Stimulated activated CD4-positive, alpha-beta T cell treated with anti-CD3 and anti-CD28 coated beads, Interleukin-1b, Interleukin-23, amount 100 ng/mL, for 4 hours (primary cell): ENCODE measurements at places on chromosomes 5 and 9.

DNA sequence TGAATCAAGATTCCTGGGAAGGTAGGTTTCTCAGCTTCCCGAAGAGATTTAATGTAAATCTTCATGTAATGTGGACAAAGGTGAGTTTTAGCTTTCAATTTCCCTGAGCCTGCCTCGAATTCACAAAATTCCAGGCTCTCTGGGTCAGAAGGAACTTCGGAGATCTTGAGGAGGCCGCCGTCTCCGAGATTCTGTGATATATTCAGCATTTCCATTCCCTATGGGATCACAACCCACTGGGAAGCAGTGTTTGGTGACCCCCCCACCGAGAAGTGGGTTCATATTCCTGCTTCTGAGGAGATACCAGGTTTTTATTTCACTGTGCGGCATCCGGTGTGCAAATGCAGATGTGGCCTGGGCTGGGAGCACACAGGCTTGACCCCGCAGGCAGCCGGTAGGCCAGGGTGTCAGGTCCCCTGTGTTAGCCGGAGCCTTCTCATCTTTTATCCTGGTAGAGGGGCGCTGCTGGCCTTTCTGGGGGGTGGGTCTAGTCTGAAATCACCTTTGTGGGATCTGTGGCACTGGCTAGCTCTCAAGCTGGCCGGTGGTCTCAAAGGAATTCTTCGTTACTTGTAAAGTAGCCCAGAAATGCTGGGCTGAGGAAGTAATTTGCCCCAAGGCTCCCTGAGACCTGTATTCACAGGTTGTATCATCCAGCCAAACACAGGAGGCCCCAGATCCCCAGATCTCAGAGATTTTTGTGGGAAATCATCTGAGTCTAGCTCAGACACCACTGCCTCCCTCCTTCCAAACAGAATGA, 1.4 kb downstream of the PLEKHG4B start:
- DNase-seq = no peak

- DNase-seq = peak; percentile 43
These were observed 1.4 kb downstream of the MLLT3 start for GRCh38 chr9:20620650-20621470.

GRCh38 chr9:136722093-136722968, 10.0 kb downstream of the DIPK1B start:
- no peak for DNase-seq

- peak; percentile 50 for DNase-seq
These were observed 115.4 kb downstream of the RGS3 start for GRCh38 chr9:113578882-113579282.

DNA sequence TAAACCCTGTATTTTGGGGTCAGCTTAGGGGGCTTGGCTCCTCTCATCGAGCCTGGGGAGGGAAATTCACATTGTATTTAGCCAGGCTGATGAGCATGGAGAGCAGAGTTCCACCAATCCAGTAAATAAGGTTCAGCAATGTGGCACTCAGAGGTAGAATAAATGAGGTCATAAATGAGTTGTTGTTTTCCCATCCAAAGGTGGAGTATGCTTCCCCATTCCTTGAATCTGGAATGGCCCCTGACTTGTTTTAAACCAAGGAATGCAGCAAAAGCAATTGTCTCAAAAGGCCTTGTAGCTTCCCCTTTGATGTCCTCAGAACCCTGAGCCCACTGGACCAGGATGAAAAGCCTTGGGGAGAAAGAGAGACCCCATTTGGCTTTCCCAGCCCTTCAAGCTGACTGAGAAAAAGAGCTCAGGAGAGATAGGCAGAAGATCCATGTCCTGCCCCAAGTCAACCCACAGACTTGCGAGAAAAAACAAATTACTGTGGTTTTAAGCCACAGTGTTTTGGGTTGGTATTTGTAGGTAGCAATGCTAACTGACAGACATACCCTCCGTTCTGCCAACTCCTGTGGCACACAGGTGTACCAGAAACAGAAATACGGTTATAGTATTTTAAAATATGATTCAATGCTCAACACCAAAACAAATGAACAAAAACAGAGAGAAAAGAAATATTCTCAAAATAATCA, 566.0 kb upstream of the DMAC1 start:
- DNase-seq = no peak

GRCh38 chr5:168408561-168409305, 77.5 kb upstream of the RARS1 start:
- no peak for DNase-seq

DNA sequence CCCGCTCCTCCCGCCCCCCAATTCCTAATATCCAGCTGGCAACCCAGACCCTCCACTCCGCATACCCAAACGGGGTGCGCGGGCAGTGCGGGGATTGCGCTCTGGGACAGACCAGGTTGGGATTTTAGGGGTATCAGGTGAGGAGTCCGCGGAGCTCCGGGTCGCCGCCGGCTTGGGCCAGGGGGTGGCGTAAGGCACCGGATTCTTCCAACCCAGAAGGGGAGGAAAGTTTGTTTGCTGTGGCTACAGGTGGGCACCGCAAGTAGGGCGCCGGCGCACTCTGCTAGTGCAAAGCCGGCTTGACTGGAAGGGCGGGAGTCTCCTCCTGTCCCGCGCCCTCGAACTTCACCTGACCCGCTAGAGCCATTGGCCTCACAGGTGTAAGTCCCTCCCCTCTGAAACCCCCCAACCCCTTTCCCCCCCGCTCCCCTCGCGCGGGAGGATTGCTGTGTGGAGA, 709 bp downstream of the IQGAP2 start:
- peak; percentile 31 for DNase-seq

DNA sequence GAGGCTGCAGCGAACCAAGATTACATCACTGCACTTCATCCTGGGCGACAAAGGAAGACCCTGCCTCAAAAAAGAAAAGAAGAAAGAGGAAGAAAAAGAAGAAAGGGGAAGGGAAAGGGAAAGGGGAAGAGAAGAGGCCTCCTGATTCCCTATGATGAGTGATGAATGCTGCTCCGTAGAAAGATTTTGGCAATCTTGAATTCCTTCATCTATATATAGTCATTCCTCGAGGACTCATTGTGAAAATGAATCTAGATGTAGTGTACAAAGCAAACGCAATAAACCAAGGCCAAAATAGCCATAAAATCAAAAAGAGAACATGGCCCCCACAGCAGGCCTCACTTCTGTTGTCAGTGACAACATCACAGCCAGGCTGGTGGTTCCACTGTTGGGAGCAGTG, 218.0 kb downstream of the DCP2 start:
- no peak for DNase-seq

- DNase-seq = no peak
These were observed 6.3 kb upstream of the GZMA start for GRCh38 chr5:55096182-55096581.

DNA sequence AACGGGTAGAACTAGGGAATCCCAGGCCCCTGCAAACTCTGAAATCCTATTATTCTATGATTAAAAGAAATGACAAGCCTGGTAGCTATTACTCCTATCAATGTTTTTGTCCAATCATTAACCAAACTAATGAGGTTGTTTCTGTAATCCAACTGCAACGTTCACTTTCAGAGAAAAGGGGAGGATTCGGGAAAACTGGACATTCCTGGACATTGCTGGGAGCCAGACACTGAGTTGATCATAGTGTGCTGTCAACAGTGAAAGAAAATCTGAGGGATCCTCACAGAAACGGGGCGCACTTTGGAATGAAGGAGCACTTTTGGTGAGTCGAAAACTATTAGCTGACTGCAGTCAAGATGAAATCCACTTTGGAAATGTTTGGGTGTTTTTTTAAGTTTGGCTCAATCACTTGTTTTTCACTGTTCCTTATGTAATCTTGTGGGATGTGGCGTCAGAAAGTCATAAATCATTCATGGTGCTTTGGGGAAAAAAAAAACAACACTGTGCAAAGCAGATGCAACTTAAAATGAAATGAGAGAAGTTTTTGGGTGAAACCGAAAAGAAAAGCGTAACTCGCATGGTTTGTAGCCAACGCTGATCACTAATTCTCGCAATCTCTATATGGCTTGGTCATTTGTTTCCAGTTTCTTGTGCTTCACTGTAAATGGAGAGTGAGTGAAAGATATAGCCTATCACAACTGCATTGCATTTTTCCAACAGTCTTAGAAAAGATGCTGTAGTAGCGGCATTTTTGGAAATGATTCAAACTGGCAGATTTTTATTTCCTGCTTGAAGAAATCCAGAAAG, 51.2 kb upstream of the ADRA1B start:
- no peak for DNase-seq

DNA sequence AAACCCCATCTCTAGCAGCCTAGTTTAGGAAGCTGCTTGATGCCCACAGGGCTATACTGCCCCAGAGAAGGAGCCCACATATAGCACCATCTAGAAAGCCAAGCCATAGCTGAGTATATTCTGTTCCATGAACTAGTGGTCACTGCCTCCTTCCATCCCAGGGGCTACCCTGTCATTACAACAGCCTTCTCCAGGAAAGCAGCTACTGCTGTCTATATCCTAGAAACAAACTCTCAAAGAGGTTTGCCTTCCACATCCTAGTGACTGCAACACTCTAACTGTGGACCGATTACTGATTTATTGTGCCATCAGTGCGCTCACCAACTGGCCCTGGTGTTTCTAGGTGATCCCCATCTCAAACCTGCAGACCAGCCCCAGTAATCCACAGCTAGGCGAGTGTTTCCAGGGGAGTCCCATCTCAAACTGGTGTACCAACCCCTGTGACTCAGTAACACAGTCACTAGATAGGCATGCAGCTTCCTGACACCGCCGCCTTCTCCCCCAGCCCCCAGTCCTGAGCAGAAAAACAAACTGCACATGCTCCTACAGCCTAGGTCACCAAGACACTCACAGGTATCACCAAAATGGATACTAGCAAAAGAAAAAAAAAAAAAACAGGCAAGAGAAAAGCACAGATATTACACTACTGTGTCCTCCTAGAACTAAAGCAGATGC, 14.8 kb downstream of the SPTLC1 start:
- no peak for DNase-seq

GRCh38 chr5:14598225-14598624, 16.6 kb downstream of the OTULINL start:
- DNase-seq = no peak

DNA sequence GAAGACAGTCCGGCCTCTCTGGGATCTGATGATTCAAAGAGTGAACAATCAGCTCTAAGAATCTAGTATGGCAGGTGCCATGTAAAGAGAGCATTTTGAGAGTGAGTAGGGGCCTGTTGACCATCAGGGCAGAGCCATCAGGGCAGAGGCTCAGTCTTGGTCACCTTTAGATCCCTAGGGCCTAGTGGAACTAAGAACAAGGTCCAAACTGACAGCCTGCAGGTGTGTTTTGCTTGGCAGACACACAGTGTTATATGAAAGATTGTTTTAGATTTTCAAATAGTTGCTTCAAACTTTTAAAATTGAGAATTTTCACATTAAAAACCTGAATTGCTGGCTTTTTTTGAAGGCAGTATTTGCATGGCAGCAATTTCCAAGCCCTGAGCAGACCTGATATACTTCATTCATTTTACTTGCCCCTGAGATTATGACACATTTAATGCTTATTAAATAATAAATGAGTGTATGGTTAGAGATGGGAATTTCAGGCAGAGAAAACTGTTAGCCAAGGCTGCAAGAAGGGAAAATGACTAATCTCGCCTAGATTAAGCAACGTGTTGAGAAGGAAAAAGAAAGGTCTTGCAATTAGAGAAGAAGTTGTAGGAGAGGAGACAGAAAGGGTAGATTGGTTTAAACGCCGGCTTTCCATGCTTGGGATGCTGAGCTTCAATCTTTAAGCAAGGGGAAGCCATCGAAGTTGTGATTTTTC, 279.6 kb downstream of the ARRDC3 start:
- DNase-seq = no peak

- DNase-seq = no peak
These were observed 145.0 kb upstream of the PCA3 start for GRCh38 chr9:76619197-76619596.

DNA sequence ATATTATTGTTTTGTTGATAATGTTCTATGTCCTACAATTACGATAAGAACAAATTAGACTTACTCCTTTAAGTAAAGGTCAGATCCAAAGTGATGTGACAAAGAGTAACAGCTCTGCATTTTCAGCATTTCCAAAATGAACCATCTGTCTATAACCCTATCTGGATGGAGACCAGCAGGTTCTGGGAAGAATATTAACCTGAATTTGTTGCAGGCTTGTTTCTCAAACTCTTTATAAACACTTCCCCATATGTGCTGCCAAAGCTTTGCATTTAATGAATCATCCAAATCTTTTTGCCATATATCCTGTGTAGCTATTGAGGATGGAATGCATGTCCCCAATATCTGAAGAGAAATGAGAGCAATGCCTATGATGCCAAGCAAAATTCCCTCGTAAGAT, 198.9 kb upstream of the SLC27A6 start:
- DNase-seq = no peak

- DNase-seq = no peak
These were observed 261.2 kb upstream of the ANKRD55 start for GRCh38 chr5:56494300-56494731.

DNA sequence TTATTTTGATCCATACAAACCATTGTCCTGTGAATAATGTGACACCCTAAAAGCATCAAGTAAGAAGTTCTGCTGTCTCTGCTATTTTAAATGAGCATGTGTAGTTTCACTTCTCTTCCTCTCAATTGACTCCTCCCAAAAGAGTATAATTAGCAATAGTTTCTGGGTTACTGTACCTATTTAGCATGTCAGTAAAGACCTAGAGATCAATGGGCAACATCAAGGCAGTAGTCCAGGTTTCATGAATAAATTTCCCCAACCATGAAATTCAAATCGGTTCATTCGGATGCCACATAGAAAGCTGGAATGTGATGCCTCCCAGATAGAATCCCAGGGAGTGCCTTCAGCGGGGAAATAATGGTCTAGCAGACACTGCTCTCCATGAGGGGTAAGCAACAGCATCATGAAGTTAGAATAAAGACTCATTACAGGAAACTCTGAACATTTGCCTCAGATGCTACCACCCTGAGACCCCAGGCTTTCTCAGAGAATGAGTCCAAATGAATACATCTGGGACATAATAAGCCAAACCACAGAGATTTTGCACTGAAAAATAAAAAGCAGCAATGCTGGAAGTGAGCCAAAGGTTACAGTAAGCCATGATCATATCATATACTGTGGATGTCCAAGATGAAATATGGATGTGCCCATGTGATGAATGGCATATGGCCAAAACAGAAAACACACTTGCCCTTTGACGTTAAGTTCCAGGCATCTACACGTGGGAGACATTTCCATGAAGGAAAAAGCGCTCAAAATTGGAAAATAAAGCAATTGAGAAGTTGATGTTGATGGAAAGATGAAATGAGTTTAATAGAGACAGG, 1107.0 kb upstream of the SEMA6A start:
- DNase-seq = no peak

DNA sequence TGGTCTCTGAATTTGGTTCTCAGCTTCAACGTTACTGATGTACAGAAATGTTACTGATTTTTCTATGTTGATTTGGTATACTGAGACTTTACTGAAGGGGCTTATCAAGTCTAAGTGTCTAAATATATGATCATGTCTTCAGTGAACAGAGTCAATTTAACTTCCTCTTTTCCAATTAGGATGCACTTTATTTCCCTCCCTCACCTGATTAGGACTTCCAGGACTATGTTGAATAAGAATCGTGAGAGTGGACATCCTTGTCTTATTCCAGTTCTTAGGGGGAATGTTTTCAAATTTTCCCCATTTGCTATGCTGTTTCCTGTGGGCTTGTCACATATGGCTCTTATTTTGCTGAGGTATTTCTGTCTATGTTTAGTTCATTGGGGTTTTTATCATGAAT, 349.5 kb downstream of the PRR16 start:
- no peak for DNase-seq

GRCh38 chr5:151139015-151139414, 18.6 kb downstream of the ANXA6 start:
- no peak for DNase-seq

- DNase-seq = no peak
These were observed 64.7 kb downstream of the CSF2 start for GRCh38 chr5:132138260-132138659.

- no peak for DNase-seq
These were observed 25.1 kb downstream of the CEMIP2 start for GRCh38 chr9:71743217-71743705.
